Stomach (tissue), 19 donors: ENCODE measurements at places on chromosomes 11 and 22. TPM values are rescaled to one million over a fixed set of nuclear protein-coding genes. Genes with fewer than 3 reads are reported as not detected.

KCNE3 gene
- 35.1 TPM for total RNA-seq

FADD gene
- 5.8 TPM for total RNA-seq

MTFP1 gene
- 11.0 TPM for total RNA-seq

PIWIL4 gene
- 1.3 TPM for total RNA-seq

PLEKHA7 gene
- total RNA-seq = 81.1 TPM

HDHD5 gene
- total RNA-seq = 190 TPM
